ENCODE measurements at places on chromosomes 3 and 15.

GRCh38 chr3:77149382-77149781 lies 109.5 kb downstream of the ROBO2 start:
- no peak for DNase-seq

DNA sequence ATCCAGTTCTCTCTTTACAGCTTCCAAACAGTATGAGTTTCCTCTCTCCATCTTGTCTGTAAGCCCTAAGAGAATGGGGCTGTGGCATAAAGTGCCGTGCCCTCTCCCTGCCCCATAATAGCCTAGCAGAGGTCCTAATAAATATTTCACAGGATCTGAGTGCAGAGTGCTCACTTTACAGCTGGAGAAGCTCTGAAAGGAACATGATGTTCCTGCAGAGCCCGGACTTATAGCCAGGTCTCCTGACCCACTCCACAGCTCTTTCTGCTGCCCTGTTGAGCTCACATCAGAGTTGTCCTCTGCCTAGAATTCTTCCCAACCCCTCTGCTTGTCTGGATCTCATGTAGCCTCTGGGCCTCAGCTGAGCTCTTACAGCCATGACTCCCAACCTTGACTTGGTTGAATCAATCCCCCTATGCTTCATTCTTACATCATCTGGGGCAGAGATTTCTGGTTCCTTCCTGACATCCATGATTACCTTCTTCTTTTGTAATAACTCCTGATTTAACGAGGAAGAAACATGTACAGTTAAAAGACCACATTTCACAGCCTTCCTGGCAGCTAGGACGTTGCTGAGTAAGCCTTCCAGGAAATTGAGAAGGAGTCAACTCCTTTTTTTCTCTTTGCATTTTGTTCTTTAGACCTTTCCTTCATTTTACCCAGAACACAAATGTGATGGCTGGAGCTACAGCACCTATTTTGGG lies 135.3 kb downstream of the RPLP1 start:
- no peak for DNase-seq

GRCh38 chr3:166190360-166190759 lies 353.1 kb upstream of the BCHE start:
- no peak for DNase-seq

GRCh38 chr3:194579091-194579606 lies 54.1 kb downstream of the TMEM44 start:
- DNase-seq: no peak

DNA sequence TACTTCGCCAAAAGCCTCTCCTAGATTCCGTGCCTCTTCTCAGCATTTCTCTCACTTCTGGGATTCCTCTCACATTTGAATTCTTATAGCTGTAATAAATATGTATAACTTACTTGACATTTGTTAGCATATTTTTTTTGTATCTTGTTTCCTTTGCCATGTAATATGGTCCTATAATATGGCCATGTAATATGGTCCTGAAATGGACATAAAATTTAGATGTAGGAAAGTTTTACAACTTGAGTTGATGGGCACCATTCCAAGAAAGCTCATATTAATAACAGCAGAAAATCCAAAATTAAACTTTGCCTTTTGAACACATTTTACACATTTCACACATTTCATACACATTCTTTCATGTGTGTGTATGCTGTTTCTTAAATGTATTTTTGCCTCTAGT lies 480.6 kb downstream of the RBMS3 start:
- no peak for DNase-seq

GRCh38 chr3:193857996-193858395 lies 265.0 kb downstream of the OPA1 start:
- no peak for DNase-seq

DNA sequence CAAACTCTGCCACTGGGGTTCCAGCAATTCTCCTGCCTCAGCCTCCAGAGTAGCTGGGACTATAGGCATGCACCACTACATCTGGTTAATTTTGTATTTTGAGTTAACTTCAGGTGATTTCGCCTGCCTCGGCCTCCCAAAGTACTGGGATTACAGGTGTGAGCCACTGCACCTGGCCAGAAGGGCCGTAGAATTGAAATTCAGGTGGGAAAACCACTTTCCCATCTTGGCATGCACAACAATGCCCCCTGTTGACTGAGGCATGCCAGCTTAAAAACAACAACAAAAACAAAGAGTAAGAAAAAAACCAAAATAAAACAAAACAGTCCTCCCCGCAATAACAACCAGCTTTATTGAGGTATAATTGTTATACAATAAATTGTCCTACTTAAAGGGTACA lies 32.6 kb upstream of the RAB11A start:
- no peak for DNase-seq

DNA sequence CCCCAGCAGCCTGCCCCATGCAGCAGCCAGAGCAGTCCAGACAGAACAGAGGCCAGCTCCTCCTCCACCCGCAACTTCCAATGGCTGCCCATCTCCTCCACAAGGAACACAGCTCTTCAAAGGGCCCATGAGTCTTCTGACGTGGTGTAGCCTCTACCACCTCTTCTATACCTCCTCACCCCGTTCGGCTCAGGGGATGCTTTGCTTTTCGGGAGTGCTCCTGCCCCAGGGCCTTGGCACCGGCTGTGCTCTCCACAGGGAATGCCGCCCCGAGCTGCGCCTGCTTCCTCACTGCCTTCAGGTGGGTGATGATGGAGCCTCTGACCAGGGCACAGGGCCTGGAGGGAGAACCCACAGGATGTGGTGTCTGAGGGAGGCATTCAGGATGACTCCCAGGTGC lies 14.6 kb downstream of the DNAJB8 start:
- no peak for DNase-seq

DNA sequence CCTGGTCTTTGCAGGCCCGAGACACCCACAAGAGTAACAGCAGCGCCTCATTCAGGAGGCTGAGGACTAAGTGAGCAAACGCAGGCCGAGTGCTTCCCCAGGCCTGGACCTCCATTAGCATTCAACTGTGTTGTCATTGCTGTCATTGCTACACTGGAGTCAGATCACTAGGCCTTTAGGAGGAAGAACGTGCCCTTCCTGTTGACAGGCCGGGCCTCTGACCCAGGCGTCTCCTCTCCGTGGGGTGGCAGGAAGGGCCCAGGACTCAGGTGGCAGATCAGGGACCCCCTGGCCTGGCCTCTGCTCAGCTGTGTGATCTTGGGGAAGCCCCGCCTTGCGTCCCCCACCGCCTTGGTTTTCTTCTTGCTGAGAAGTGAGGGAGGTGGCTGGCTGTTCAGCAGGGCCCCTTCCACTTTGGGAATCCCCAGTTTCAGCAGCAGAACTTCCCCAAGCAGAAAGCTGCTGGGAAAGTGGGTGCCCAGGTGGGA lies 19.1 kb downstream of the ZDHHC19 start:
- no peak for DNase-seq

DNA sequence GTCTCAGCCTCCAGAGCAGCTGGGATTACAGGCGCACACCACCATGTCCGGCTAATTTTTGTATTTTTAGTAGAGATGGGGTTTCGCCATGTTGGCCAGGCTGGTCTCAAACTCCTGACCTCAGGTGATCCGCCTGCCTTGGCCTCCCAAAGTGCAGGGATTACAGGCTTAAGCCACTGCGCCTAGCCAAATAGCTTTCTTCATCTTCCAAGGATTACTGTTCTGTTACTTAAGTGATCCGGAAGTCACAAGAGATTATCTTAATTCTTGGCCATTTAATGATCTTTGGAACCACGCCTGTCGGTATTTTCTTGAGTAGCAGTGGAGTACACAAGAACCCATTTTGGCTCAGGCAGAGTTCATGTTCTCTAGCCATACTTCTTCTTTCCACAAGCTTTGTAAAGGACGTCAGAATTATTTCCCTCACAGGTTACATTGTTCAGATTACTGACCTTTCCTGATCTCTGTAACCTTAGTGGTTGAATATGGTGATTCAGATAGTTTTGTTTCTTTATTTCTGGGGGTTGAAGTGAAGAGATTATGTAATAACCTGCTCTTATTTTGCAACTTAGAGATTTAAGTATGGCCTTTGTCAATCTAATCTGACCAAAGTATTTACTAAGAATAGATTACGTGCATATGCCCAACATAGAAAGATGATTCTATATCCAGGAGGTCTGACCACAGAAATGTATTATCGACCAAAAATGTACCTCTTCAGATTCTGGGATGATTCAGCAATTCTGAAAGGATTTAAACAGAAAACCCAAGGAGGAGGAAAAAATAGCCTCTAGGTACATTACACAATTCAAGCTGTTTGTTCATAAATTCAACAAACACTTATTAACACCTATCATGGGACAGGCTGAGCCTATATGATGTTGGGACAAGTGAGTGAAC lies 132.2 kb downstream of the GREM1 start:
- no peak for DNase-seq

- no peak for DNase-seq
Observed at GRCh38 chr3:44045476-44046275, 196.0 kb upstream of the TOPAZ1 start.

- no peak for DNase-seq
Observed at GRCh38 chr3:38563070-38563885, 67.1 kb downstream of the EXOG start.

DNA sequence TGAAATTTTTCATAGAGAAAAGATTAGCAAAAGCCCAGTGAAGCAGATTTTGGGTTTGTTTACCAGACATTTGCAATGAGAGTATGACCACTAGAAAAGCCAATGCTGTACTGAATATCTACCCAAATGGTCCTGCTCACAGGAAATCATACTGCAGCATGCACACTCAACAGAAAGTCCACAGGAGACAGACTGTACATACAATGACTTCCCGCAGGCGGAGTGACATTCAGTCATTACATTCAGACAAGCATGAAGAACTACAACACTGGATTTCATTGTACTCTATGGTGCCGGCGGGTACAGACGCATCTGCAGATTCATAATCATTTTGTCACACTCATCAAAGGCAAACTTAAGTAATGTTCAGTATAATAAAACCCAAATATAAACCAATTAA lies 11.8 kb downstream of the LZTFL1 start:
- DNase-seq: no peak

DNA sequence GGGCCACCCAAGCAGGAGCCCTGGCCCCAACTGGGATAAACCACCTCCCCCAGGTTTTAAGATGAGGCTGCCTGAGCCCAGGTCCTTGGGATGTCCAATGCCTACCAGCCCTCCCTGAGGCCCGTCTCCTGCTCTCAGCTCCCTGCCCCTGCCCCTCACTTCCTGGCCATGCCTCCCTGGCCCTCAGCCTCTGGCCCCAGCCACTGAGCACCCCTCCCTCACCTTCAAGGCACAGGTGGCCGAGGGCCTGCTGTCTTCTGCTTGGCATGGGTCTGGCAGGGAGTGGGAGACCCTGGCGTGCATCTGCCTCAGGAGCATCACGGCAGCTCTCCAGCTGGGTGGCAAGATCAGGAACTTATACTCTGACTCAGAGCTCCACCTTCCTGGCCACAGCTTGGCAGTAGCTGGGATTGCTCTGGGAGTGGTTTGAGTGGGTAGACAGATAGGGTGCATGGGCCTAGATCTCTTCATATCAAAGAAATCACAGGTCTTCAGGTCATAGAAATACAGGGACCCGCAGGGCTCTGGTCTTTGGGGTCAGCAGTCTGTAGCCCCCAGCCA lies at the start of gene PLA2G4E:
TSS of gene PLA2G4E (minus strand) at position 330 of the 561 bp plus-strand sequence. CDS start at position 318, 12 bp downstream.
- no peak for DNase-seq

DNA sequence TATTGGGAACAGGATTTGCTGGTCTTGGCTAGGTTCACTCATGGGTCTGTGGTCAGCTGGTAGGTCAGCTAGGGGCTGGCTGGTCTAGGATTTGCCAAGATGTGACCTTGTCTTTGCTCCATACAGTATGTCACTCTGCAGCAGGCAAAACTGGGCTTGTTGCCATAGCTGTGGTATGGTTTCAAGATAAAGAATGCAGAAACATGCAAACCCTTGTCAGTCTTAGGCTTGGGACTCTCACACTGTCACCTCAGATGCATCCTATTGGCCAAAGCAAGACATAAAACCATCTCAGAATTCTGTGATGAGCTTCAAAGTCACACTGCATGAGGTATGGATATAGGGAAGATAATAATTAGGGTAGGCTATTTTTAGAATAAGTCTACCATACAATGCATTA lies 66.6 kb upstream of the TBC1D5 start:
- no peak for DNase-seq

DNA sequence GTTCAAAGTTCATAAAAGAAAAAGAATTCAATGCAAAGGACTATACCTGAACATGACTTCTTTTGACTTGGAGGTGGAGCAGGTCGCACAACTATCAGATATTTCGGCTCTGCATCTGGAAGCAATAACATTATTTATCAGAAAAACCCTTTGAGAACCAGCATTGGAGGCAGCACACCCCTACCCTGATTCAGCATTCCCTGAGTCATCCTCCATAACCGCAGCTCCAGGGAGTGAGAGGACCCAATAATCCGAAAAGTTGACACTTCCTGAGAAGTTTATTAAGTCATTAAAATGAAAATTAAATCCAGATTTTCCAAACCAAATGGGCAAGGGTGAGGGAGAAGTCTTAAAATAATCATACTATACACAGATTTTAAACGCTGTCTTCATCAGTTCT lies 90.6 kb downstream of the ABI3BP start:
- DNase-seq: no peak

DNA sequence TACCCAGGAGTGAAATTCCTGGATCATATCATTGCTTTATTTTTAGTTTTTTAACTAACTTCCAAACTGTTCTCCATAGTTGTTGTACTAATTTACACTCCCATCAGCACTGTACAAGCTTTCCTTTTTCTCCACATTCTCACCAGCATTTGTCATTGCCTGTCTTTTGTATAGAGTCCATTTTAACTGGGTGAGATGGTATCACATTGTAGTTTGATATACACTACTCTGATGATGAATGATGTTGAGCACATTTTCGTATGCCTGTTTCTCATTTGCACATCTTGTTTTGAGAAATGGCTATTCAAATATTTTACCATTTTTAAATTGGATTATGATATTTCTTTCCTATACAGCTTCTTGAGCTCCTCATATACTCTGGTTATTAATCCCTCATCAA lies 1586.6 kb downstream of the SI start:
- DNase-seq: no peak

GRCh38 chr3:42490243-42490642 lies 12.2 kb upstream of the VIPR1 start:
- no peak for DNase-seq

GRCh38 chr3:79247725-79248043 lies 520.1 kb downstream of the ROBO1 start:
- no peak for DNase-seq

- no peak for DNase-seq
Observed at GRCh38 chr3:150789451-150789850, 26.5 kb upstream of the SIAH2 start.

DNA sequence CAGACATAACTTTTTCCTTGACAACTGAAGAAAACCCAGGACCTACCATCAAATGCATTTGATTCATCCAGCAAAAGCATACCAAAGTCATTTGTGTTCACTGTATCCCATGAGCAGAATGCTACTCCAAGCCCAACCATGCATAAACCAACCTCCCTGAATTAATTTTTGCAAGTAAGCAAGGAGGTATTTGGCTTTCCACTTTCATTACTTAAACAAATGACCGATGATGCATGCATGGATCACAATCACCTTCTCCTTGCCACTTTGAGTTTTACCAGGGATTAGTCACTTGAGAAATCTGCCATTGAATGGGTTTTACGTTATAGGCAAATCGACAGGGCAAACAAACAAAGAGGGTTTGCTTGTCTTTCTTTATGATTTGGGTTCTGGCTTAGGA lies 214.8 kb downstream of the FMN1 start:
- DNase-seq: no peak
